ENCODE measurements at places on chromosomes 2 and 18.

DNA sequence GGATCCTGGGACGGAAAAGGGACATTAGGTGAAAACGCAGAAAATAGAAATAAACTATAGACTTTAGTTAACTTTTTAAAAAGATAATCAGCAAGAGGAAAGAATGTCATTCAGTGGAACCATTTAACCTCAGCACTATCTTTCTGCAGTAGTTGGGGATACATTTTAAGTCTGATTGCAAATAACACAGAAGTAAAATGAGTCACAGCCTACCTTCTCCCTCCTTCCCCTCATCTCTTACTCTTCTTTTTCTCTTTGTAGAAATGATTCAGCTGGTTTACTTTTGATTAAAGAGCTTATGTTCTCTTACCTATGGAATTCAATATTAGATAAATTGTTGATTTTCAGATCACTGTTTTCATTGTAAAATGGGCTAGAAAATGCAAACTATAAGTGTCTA, 171.2 kb downstream of the FAM210A start:
- no peak for DNase-seq

DNA sequence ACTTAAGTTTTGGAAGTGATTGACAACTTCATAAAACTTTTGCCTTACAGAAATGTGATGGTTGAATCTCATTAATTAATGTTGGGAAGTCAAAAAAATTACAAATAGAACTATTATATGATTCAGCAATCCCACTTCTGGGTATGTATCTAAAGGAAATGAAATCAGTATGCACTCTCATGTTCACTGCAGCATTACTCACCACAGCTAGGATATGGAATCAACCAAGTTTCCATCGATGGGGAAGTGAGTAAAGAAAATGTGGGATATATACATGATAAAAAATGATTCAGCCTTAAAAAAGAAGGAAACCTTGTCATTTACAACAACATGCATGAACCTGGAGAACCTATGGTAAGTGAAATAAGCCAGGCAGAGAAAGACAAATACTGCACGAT, 112.4 kb upstream of the WDR75 start:
- no peak for DNase-seq

DNA sequence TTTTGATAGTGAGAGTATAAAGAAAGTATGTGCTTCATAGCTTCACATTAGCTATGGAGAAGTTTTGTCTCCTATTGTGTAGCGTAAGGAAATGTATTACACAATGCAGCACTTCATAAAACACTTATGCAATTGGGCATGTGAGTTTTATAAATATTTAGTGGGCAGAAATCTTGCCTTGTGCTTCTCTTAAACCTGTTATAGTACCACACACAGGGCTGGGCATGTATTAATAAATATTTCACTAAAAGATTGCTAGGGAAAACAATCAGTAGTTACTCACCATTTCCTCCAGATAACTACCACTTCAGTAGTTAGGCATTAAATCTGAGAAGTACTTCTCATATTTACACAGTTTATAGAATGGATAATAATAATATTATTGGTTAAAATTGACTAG, 1080.8 kb upstream of the PIK3C3 start:
- DNase-seq, result no peak

GRCh38 chr2:68767031-68767961, 32.7 kb downstream of the ARHGAP25 start:
- DNase-seq, result no peak

- DNase-seq, result no peak
Observed at GRCh38 chr18:55515941-55516710, 71.9 kb downstream of the TCF4 start.

GRCh38 chr2:68512326-68512725, 44.9 kb downstream of the APLF start:
- no peak for DNase-seq

- DNase-seq, result no peak
Observed at GRCh38 chr2:62409442-62409841, 96.6 kb downstream of the TMEM17 start.

DNA sequence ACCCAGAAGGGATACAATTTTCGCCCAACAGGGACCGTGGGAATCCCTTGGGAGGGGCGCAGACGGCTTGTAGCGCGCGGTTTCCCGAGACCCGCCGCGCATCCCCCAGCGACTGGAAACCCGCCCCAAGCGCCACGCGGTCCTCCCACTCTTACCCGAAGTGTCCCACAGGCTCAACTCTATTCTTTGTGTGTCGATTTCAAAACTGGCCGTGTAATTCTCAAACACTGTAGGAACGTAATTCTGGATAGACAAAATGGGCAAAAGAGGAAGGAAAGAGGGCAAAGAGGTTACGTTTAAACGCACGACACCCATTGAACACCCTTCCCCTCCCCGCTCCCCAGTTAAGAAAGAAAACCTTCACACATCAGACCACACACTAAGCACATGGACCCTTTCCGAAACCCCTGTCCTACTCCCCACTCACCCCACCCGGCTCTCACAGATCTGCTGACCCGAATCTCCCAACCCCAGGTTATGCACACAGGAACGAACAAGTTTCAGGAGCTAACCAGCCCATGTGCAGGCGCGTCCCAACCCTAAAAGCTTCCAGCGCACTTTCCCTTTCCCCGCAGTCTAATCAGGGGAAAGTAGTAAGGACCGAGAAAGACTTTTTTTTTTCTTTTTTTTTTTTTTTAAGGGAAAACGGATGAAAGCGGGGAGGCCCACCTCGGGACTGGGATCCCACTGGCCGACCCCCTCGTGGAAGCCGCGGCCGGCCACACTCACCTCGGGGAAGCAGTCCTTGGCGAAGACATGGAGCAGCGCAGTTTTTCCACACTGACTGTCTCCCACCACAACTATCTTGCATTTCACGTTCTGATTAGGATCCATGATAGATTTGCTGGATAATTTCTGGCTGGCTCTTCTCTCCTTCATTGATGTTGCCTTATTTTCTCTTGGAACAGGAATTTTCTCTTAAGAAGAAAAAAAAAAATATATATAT, 655 bp downstream of the RND3 start:
- no peak for DNase-seq

GRCh38 chr2:19900931-19901441, 797 bp downstream of the TTC32 start:
- DNase-seq, result no peak

DNA sequence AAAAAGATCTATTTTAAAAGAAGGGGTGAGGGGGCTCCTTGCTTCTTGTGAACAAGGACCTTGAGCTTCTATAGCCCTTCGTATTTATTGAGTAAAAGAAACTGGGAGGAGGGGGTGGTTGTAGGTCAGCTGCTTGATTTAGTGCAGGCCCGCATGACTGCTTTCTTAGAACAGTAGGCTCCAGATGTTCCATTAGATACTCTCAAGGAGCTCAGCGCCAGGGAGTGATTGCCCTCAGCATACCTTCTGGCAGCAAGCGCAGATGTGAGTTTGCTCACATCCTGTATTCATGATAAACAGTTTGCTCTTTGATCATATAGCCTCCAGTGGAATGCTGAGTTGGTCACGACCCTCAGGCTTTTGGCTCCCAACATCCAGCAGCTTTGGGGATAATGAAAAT, 108.9 kb upstream of the XPO1 start:
- DNase-seq, result no peak

DNA sequence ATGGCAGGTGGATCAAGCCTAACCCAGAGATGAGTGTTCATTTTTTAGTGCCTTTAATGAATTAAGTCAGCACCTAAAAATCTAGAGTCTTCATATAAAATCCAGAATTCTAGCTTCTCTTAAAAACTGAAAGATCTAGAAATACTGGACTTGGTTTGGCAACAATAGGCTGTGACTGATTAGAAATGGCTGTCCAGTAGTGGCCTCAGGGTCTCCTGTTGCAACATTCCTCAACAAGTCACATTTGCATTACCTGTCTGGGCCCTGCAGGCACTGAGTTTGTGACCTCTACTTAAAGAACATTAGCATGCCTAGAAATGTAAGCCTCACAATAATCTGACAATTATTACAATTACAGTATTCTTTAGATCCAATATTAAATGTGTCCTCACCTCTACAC, 33.1 kb downstream of the MBD2 start:
- DNase-seq, result no peak

GRCh38 chr2:200039724-200040650, 84.6 kb downstream of the MAIP1 start:
- DNase-seq, result no peak

DNA sequence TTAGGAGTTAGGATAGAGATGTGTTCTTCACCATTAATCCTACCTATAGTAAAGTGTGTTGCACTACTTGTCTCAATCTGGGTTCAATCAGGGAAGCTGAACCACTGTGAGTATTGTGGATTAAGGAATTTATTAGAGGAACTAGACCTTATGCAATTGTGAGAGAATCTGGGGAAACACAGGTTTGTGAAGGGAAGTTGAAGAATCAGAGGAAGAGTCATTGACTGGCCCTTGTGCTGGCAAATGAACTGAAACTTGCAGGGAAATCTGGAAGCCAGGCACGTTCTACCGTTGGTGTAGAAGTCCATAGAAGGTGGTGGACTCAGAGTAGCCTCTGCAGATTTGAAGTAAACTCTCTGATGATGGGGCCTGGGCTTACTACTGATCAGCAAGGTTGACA, 44.7 kb upstream of the HK2 start:
- DNase-seq, result no peak

- DNase-seq, result no peak
Observed at GRCh38 chr2:45904946-45905631, 253.6 kb downstream of the PRKCE start.

DNA sequence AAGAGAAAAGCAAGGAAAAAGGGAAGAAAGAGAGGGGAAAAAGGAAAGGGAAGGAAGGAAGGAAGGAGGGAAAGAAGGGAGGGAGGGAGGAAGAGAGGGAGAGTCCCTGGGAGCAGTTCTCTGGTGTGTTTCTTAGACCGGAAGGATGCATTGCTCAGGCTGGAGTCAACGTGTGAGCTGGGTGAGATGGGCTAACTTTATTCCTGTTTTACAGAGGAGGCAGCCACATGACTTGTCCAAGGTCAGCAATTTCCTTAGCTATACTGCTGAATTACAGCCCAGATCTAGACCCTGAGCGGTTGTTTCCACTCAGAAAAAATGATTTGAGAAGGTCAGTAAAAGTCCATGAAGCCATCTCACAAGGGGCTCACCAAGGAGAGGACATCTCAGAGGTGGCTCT, 86.6 kb upstream of the APCDD1 start:
- no peak for DNase-seq

GRCh38 chr18:6859676-6860422, 130.3 kb downstream of the ARHGAP28 start:
- no peak for DNase-seq

DNA sequence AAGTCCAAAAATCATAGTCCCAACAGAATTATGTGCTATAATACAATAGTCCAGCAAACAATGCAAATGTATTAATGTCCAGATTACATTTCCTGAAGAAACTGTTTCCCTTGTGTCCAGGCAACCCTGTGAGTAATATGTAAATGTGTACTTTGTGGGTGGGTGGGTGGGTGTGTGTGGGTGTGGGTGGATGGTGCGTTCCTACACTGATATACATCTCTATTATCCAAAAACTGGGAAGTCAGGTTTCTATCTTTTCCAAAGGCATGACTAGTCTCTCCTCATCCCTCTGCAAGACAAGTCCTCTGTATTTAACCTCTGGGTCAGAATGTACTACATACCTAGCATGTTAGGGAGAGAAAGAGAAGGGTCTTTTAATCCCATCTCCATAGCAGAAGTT, 71.6 kb downstream of the LNPK start:
- no peak for DNase-seq

GRCh38 chr2:136167721-136168475, 49.9 kb upstream of the CXCR4 start:
- no peak for DNase-seq

DNA sequence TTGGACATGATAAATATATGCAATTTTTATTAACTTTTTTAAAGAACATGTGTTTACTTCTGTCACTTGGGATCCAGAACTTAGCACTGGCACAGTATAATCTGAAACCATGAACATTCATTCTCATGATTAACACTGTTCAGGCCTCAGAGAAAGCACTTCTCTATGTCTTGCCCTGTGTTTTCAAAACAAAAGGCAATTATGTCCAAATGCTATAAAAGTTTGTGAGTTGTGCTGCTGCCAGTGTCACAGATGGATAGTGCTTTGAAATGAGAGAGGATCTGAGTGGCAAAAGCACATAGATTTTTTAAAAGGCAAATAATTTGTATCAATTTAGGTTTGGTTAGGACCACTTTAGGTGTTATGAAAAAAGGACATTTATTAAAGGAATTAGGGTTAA, 470.5 kb upstream of the FAM98A start:
- no peak for DNase-seq

GRCh38 chr18:77098029-77098428, 34.6 kb downstream of the MBP start:
- no peak for DNase-seq

DNA sequence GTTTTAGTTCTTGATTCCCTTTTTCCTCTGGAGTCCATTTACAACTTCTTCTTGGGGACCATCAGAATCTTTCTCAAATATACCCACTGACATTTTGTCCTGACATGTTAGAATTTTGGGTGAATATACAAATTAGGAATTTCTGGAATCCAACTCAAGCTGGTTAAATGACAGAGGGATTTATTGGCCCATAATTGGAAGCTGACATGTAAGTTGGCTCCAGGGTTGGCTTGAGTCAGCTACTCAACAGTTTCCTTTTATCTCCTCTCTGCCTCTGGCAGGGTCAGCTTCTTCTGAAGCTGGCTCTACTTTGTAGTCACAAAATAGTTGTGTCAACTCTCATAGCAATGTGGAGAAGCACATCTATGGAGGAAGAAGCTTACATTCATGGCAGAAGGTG, 36.6 kb upstream of the PPP1R1C start:
- DNase-seq, result no peak

- DNase-seq, result no peak
Observed at GRCh38 chr2:10452312-10452711, 4.2 kb upstream of the ODC1 start.

DNA sequence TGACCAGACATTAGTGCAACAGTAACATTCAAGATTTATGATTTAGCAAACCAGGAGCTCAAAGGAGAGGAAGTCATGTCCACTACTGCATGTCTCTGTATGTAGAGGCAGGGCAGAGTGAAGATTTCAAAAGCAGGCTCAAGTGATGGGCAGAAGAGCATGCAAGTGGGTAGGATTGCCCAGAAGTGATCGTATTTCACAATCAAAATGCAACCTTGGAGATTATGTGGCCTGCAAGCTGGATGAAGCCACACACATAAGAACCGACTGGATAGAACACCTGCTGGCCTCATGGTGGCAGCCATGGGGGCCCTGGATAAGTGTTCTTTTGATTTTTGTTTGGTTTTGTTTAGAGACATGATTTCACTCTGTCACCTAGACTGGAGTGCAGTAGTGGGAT, 286.8 kb upstream of the RAB12 start:
- no peak for DNase-seq

DNA sequence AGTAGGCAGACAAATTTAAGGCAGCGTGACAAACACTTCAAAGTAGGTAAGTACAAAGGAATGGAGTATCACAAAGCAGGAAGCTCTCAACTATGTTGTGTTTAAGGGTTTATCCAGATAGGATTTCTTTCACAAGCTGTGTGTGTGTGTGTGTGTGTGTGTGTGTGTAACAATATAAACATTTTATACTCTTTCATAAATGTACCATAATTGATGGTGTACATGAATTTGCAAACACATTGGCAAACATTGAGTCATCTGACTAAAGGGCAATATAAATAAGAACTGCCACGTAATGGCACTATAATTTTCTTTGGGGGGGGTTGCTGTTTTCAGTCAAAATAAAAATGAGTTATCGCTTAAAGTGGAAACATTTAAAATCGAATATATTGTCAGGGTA, 1004.4 kb upstream of the DDX18 start:
- DNase-seq, result no peak

- no peak for DNase-seq
Observed at GRCh38 chr2:19695706-19696105, 206.1 kb downstream of the TTC32 start.
